ENCODE measurements at places on chromosomes 2 and 18. TPM values are rescaled to one million over a fixed set of nuclear protein-coding genes. Genes with fewer than 3 reads are reported as not detected.

GRCh38 chr18:36009214-36009613 is 36.7 kb downstream of the RMP24 start:
- no peaks in the 10 kb centered on the region for H3K27me3 ChIP-seq
- H3K36me3 ChIP-seq = no peaks in the 10 kb centered on the region
- H3K27ac ChIP-seq = no peak overlapping the region
- peaks cover 2% of the 10 kb centered on the region for H3K4me1 ChIP-seq

DNA sequence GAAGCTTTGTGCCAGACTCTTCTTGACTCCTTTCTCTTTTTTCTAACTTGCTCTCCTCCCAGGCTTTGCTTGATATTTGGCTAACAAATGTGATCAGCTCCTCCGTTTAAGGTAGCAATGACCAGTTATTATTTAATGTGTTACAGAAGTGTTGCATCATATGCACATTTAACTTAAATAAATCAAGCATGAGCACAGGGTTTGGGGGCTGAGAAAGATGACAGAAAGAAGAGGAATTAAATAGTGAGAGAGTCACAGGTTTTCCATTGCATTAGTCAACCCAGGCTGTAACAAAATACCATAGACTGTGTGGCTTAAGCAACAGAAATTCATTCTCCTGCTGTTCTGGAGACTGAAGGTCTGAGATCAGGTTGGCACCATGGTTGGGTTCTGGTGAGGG is 343.8 kb downstream of the RPRM start:
- DNase-seq = no peak
- peaks cover 12% of the 10 kb centered on the region for H3K4me1 ChIP-seq

GRCh38 chr2:168529054-168529833 is 73.2 kb downstream of the CERS6 start:
- no peak for DNase-seq
- H3K4me3 ChIP-seq = no peak overlapping the region
- peaks cover 40% of the 10 kb centered on the region for H3K4me1 ChIP-seq
- no peaks in the 10 kb centered on the region for H3K36me3 ChIP-seq

GRCh38 chr18:35835366-35835765 is 137.1 kb upstream of the RMP24 start:
- H3K4me1 ChIP-seq = peaks cover 20% of the 10 kb centered on the region
- H3K36me3 ChIP-seq = peaks cover 78% of the 10 kb centered on the region

DNA sequence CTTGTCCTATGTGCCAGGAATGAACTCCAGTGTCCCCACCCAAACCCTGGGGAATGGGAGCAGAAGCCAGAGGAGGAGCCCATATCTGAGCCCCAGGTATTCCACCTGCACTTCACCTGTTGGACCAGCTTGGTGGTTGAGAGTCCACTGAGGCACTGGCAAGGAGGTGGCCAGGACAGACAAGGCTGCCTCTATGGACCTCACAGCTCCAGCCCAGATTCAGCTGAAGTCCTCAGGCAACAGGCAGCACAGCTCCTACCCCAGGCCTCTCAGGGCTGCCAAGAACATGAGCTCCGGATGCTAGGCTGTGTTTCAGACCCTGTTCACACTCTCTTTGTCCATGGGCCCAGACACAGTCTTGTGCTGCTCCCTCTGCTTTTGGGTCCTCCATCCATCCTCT is 2.9 kb upstream of the IL1F10 start:
- H3K27ac ChIP-seq = no peak overlapping the region
- no peaks in the 10 kb centered on the region for H3K36me3 ChIP-seq
- H3K27me3 ChIP-seq = peaks cover 68% of the 10 kb centered on the region
- no peak overlapping the region for H3K4me3 ChIP-seq

GRCh38 chr18:42275138-42275535 is 320.1 kb downstream of the PIK3C3 start:
- H3K36me3 ChIP-seq = no peaks in the 10 kb centered on the region
- H3K27me3 ChIP-seq = no peaks in the 10 kb centered on the region
- peaks cover 28% of the 10 kb centered on the region for H3K4me1 ChIP-seq
- peak overlapping the region; percentile 57 for H3K27ac ChIP-seq

DNA sequence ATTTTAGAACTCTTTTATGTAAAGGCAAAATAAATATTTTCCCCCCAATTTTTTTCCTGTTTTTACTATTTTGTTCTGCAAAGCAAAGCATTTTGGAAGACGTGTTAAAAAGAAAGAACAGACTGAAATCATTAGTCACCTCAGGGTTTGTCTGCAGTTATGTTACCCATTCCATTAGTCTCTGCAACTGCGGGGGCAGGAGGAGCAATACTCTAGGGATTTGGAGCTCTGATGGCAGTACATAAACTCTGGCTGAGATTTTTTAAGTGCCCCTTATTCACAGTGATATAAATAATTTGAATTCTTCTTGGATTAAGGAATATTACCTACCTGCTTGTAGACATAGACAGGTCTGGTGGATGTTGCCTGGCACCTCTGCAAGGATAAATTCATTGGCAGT is 88.0 kb upstream of the CELF4 start:
- H3K4me1 ChIP-seq = peaks cover 13% of the 10 kb centered on the region
- H3K27ac ChIP-seq = no peak overlapping the region
- H3K27me3 ChIP-seq = peaks cover 4% of the 10 kb centered on the region
- H3K36me3 ChIP-seq = peaks cover 9% of the 10 kb centered on the region

DNA sequence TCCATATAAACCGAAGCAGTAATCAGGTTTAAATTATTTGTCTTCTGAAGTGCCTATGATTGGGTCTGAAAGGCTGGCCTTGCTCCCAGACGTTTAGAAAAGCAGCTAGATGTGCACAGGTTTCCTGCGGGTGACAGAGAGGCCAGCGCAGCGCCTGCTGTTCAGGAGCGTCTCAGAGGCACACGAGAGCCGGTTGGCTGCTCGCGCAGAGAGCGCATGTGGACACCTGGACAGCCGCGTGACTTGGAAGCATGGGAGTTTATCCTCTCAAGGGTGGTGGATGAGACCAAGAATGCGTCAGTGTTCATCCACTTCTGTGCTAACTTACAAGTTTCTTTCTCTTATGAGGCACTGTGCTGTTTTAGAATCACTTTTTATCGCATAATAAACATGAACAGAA is 303.7 kb downstream of the PTGR3 start:
- peak overlapping the region; percentile 39 for H3K27ac ChIP-seq
- DNase-seq = no peak
- H3K4me1 ChIP-seq = peaks cover 16% of the 10 kb centered on the region
- H3K27me3 ChIP-seq = no peaks in the 10 kb centered on the region

- DNase-seq = no peak
- no peaks in the 10 kb centered on the region for H3K27me3 ChIP-seq
- H3K36me3 ChIP-seq = peaks cover 20% of the 10 kb centered on the region
- H3K4me1 ChIP-seq = no peaks in the 10 kb centered on the region
- H3K4me3 ChIP-seq = no peak overlapping the region
- no peak overlapping the region for H3K27ac ChIP-seq
Observed at GRCh38 chr2:174428214-174428613, 32.7 kb downstream of the SCRN3 start.

DNA sequence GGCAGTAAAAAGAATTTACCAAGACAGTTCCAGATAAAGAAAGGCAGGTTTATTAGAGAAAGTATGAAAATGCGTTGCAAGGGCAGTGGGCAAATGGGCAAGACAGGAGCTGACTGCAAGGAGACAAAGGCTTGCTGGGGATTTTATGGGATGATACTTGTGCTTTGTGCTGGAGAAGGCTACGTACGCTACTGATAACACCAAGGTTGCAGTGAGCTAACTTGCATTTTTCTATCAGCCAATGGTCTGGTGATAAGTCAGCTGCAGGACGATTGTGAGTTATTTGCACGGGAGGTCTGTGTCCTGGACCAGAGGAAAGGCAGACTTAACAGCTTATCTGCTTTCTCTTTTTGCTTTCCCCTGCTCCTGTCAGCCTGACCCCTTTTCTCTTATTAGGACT is 116.5 kb downstream of the PMS1 start:
- H3K4me1 ChIP-seq = no peaks in the 10 kb centered on the region
- H3K4me3 ChIP-seq = no peak overlapping the region
- no peaks in the 10 kb centered on the region for H3K36me3 ChIP-seq
- DNase-seq = no peak

GRCh38 chr18:11733031-11733430 is 44.0 kb downstream of the GNAL start:
- no peaks in the 10 kb centered on the region for H3K36me3 ChIP-seq
- H3K4me1 ChIP-seq = peaks cover 11% of the 10 kb centered on the region
- H3K27me3 ChIP-seq = peaks cover 3% of the 10 kb centered on the region
- H3K4me3 ChIP-seq = no peak overlapping the region

- no peaks in the 10 kb centered on the region for H3K27me3 ChIP-seq
- no peak overlapping the region for H3K27ac ChIP-seq
- H3K36me3 ChIP-seq = no peaks in the 10 kb centered on the region
- DNase-seq = no peak
Observed at GRCh38 chr2:60311524-60311923, 241.9 kb downstream of the BCL11A start.

PARD3B gene
- 5.9 TPM for total RNA-seq

CHRNG gene
- total RNA-seq = not detected

SP110 gene
- total RNA-seq = 5.7 TPM

CELF4 gene
- total RNA-seq = 2.9 TPM

Data from WTC11 (cell line).